Stimulated activated CD8-positive, alpha-beta memory T cell treated with anti-CD3 and anti-CD28 coated beads, Interleukin-7, amount 100 ng/mL, for 24 hours (primary cell): ENCODE measurements at places on chromosomes 2 and 18.

DNA sequence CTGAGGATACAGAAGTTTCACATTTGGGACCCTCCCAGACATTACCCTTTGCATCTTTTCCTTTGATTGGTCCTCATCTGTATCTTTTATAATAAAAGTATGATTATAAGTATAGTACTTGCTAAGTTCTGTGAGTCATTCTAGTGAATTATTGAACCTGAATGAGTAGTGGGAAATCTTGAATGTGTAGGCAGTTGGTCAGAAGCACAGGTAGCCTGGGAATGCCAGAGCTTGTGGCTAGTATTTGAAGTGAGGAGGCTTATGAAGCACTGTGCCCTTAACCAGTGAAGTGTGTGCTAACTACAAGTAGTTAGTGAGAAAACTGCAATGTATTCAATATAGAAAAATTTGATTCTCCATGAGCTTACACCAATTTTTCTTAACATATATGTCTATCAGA lies 257.6 kb downstream of the GRB14 start:
- DNase-seq = no peak

DNA sequence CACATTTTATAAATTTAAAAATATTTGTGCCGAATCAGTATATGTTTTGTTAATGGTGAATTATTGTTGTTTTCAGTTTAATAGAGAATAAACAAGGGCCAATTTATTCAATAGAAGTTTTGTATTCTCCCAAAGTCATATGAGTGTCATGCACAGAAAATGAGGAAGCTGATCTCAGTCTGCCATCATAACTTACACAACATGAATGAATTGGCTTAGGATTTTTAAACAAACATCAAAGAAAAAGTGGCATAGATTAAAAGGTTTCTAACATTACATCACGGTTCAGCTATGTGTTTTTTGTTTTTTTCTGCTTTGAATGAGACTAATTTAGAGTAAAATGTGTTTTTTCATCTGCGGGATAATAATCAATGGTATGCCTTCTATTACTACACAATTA lies 123.4 kb upstream of the CTNNA2 start:
- DNase-seq = no peak

GRCh38 chr2:51516667-51517066 lies 484.7 kb upstream of the NRXN1 start:
- DNase-seq = no peak

- DNase-seq = no peak
Observed at GRCh38 chr18:59729781-59730180, 32.6 kb upstream of the CCBE1 start.

- DNase-seq = no peak
Observed at GRCh38 chr2:29393676-29394075, 278.5 kb downstream of the CLIP4 start.

DNA sequence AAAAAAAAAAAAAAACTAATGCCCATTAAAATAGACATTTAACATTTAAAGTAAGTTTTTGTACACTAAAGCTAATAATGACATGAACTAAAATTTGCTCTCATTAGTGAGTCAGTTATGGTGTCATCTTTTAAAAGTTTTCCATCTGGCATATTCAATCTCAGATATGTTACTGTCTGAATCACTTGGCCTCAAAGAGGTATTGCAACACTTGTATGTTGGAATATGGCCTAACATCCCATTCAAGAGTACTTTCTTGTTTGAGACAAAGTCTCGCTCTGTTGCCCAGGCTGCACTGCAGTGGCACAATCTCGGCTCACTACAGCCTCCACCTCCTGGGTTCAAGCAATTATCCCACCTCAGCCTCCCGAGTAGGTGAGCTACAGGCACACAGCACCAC lies 169.7 kb downstream of the TMEM163 start:
- no peak for DNase-seq

GRCh38 chr2:64141674-64142405 lies 2.4 kb downstream of the PELI1 start:
- DNase-seq = no peak

- no peak for DNase-seq
Observed at GRCh38 chr2:215286309-215286708, 25.6 kb upstream of the ATIC start.

- no peak for DNase-seq
Observed at GRCh38 chr2:217669831-217670230, 333.0 kb downstream of the TNS1 start.
